A172 (cell line): ENCODE measurements at places on chromosomes 5 and 9. TPM values are rescaled to one million over a fixed set of nuclear protein-coding genes. Genes with fewer than 3 reads are reported as not detected.
A peak's percentile ranks its signal among the peaks of the same experiment; 100 is the strongest.

DNA sequence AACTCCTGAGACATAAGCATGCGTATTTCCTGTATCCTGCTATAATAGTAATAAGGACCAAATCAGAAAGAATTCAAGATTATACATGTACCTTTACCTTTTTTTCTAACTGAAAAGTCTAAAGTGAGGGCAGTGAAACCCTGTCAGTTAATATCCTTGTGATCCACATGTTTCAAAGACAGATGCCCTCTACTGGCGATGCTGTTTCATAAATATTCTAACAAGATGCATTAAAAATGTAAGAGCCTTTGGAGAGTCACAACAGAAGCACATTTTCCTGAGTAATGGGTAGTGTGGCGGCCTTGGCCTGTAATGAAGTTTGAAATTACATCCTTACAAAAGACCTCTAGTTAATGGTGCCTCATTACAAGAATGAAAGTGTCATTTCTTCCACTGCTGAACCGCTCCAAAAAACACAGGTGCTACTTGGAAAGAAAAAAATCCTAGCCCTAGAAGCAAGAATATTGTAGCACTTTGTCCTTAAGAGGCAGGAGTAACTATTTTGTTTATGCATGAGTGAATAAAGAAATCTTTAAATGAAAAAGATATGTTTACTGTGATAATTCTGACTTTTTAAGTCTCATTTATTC, 232.6 kb downstream of the EPB41L4A start:
- peak; percentile 33 for DNase-seq

- DNase-seq, result no peak
Observed at GRCh38 chr5:74717596-74717995, 32.6 kb downstream of the HEXB start.

GRCh38 chr5:133455676-133456075, 156.7 kb downstream of the FSTL4 start:
- no peak for DNase-seq

Gene FBP2
- not detected in 2 replicates for total RNA-seq

DNA sequence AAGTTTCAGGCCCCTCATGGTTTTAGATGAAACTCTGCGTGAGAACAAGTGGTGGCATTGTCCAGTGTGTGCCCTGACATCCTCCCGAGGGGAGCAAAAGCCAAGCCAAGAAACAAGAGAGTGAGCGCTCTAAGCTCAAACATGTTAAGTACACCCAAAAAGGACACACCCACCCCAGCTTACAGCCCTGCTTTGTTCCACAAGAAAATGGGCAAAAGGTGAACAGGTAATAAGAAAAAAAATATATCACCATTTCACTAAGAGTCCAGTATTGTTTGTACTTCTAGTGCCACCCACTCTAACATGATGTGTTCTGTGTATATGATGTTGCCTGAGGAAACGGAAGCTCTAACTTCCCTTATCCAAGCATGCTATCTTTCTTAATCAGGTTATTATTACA, 278.2 kb downstream of the SLIT3 start:
- DNase-seq, result no peak

Gene AQP3
- total RNA-seq, result 0.79 and 2.2 TPM in 2 replicates

- no peak for DNase-seq
Observed at GRCh38 chr9:109344866-109345265, 24.0 kb upstream of the EPB41L4B start.

Gene WNT8A
- not detected in 2 replicates for total RNA-seq

GRCh38 chr9:3268223-3268622, 257.6 kb downstream of the RFX3 start:
- no peak for DNase-seq

DNA sequence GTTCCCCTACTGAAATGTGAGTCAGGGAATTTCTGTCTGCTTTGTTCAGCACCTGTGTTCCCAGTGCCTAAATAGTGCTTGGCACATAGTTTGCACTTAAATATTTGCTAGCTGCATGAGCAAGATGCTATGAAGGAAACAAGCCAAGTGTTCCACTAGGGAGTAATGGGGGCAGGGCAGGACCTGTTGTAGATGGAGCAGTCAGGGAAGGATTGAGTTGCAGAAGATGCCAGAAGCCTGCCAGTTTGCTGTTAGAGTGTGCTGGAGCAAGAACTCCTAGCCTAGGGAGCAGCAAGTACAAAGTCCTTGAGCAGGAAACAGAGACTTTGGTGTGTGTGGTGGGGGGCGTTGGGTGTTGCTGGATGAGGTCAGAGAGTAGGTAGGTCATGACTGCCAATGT, 87.5 kb downstream of the DAB2IP start:
- DNase-seq, result no peak

GRCh38 chr9:92947268-92948037, at the start of gene FGD3:
TSS of gene FGD3 (plus strand) at chr9:92947523. CDS start at chr9:92976257, 28,734 bp downstream.
- DNase-seq, result no peak

GRCh38 chr9:1879501-1879900, 135.6 kb upstream of the SMARCA2 start:
- no peak for DNase-seq

- no peak for DNase-seq
Observed at GRCh38 chr5:83441747-83442146, 29.8 kb upstream of the VCAN start.

- DNase-seq, result no peak
Observed at GRCh38 chr9:129402371-129402739, 218.5 kb downstream of the C9orf50 start.

- DNase-seq, result no peak
Observed at GRCh38 chr9:133905493-133905892, 86.6 kb downstream of the VAV2 start.
